Thyroid gland (tissue), 4 donors: ENCODE measurements at places on chromosomes 1 and 21. TPM values are rescaled to one million over a fixed set of nuclear protein-coding genes. Genes with fewer than 3 reads are reported as not detected.

DNA sequence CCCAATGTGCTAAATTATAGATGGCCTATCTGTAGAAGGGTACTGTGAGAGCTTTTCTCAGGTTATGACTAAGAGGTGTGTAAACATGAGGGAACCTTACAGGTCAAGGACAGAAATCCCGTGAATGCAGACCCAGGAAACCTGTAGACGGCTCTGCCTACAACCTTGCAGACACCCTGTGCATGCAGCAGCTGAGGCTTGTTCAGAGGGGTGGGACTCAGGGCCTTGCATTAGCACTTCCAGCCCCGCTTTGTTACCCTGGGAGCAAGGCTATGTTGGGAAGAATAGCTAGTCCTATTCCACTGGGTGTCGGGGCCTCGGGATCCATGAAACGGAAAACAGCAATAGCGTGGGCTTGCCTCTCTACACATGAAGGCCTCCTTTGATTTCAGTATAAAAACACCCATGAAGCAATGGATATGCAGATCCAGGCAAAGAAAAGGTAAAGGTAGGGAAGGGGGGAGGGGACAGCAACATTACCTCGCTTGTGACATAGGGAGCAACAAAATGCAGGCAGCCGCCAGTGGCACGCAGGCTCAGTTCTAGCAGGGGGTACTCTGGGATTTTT, 9.5 kb upstream of the NDUFS5 start:
- no peak overlapping the region for H3K4me3 ChIP-seq
- no peak overlapping the region for H3K27ac ChIP-seq
- DNase-seq, result no peak
- H3K4me1 ChIP-seq, result no peaks in the 10 kb centered on the region
- H3K36me3 ChIP-seq, result no peaks in the 10 kb centered on the region

DNA sequence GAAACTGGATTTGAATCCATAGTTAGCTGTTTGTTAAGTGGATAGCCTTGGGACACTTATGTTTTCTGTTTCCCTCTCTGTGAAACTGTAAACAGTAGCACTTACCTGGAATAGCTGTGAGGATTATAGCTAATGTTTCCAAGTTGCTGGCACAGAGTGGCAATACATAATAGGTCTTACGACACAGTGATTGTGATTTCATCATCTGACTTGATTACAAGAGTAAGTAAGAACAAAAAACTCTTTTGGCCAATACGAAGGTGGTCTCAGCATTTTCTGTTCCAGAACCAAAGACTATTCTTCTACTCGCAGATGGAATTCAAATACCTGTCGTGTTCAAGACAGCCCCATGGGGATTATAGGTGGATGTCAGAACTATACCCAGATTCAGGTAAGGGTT, 2.1 kb downstream of the C8B start:
- no peaks in the 10 kb centered on the region for H3K36me3 ChIP-seq
- no peak overlapping the region for H3K4me3 ChIP-seq

DNA sequence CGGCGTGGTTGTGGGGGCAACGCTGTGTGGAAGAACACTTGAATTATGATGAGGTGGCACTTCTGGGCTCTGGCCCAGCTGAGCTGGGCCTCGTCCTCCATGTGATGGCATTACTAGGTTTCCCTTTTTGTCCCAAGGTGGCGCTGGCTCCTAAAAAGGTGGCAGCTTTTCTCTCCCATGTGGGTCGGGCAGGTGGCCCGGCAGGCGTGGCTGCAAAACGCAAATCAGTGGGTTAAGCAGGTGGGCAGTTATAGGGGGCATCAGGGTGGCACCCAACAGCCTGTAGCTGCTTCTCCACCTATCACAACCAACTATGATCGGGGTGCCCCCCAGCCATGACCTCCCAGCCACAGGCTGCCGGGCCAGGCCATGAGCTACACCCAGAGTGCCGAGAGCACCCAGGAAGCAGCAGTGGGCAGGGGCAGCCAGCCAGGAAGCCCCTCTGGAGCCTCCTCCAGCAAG, 59.6 kb downstream of the KCNAB2 start:
- H3K4me3 ChIP-seq, result no peak overlapping the region
- H3K36me3 ChIP-seq, result no peaks in the 10 kb centered on the region
- no peak for DNase-seq
- no peaks in the 10 kb centered on the region for H3K27me3 ChIP-seq
- H3K27ac ChIP-seq, result no peak overlapping the region

DNA sequence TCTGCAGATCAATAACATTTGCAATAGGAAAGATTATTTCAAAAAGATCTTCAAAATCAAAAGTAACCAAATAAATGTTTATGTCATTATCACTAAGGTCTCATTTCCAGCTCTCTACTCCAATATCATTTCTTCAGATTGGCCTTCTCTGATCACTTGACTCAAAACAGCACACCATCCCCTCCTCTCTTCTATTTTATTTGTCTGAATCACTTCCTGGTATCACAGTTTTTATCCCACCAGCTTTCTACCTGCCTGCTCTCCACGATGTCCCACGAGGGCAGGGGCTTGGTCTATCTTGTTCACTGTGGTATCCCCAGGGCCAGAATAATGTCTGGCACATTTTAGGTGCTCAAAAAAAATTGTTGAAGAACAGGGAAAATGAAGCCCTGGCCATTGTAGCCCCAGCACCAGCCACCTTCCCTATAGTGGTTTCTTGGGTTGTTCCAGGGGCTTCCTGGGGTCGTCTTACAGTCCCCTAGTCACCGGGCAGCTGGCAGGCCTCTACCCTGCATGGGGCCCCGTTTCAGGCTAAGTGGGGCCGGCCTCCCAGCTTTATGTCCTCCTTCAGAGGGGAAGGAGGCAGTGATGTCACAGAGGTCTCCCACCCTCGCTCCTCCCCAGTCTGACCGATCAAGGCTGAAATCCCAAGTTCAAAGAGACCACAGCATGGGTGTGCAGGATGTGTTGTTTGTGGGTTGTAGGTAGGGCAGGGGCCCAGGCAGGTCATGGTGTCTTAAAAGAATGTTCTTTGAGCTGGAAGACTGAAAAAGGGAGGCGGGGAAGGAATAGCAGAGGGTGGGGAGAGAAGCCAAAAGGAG, 3.5 kb upstream of the PADI1 start:
- no peaks in the 10 kb centered on the region for H3K27me3 ChIP-seq
- no peaks in the 10 kb centered on the region for H3K36me3 ChIP-seq
- no peaks in the 10 kb centered on the region for H3K4me1 ChIP-seq
- no peak overlapping the region for H3K4me3 ChIP-seq
- no peak for DNase-seq
- no peak overlapping the region for H3K27ac ChIP-seq

DNA sequence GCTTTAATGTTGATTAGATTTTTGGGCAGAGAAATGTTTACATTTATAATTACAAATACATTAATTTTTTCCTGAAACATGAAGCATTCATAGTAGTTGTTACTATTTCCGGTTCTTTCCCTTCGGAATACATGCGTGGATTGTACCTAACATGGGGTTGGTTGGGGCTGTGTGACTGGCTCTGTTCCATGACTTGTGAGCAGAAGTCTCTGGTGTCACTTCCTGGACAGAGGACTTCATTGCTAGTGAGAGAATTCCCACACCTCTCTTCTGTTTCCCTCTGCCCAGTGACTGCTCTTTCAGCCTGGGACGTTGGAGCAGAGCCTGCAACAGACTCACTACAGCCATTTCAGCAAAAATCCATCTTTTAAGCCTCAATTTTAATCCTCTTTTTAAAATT, 231.4 kb downstream of the GRIK1 start:
- H3K27ac ChIP-seq, result no peak overlapping the region
- no peaks in the 10 kb centered on the region for H3K27me3 ChIP-seq
- no peaks in the 10 kb centered on the region for H3K4me1 ChIP-seq
- no peak for DNase-seq
- H3K4me3 ChIP-seq, result no peak overlapping the region

DNA sequence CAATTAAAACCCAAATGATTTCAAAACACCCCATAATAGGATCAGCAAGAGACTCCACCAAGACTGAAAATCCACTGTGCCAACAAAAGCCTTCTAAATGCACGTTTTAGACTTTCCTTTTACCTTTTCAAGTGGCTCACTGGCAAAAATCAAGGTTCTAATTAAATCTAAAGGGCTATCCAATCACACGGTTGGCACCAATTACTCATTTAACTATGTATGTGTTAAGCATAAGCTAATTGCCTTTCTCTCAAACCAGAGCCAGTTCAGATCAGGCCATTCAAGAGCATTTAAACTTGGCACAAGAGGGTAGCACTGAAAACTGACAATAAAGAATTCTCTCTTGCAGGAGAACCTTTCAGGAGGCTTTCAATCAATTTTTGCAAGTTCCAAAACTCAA, 139.5 kb downstream of the RGS7 start:
- no peaks in the 10 kb centered on the region for H3K4me1 ChIP-seq
- no peak for DNase-seq
- H3K27me3 ChIP-seq, result no peaks in the 10 kb centered on the region
- no peak overlapping the region for H3K27ac ChIP-seq
- H3K36me3 ChIP-seq, result no peaks in the 10 kb centered on the region

GRCh38 chr1:67307251-67308060, at the start of gene IL12RB2:
TSS of gene IL12RB2 (plus strand) at chr1:67307873. CDS start at chr1:67320369, 12,496 bp downstream.
- H3K27me3 ChIP-seq, result no peaks in the 10 kb centered on the region
- H3K36me3 ChIP-seq, result no peaks in the 10 kb centered on the region
- no peak within 1 kb of the TSS for H3K27ac ChIP-seq
- DNase-seq, result peak; percentile 68

DNA sequence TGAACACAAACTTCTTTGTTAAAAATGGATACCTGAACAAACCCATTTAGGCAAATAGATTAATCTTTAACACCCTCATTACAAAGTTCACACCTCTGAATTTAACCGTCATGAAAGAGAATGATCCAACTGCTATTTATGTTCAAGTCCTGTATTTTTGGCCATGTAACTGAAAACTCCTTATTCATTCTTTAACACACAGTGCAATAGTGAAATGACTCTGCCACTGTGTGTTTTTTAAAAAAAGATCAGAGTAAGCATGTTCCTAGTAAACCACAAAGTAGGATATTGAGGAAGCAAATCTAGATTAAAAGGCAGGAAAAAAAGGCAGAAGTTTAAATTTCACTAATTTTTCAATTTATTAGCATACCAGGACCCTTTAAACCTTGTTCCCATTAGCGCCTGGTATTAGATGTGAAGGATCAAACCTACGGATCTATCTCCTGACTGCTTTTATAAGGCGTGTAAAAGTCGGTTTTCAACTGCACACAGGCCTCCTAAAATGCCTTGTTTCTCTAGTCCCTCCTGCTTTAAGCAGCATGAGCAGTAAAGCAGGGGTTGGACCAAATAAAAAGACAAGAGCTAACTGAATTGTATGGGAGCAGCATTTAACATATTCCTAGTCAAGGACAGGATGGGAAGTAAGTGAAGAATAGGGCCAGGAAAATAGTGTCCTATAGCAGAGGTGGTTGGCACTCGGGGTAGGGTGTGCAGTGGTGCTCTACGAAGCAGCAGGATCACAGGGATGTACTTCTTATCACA, 33.4 kb downstream of the NUCKS1 start:
- H3K4me3 ChIP-seq, result no peak overlapping the region
- H3K4me1 ChIP-seq, result no peaks in the 10 kb centered on the region
- DNase-seq, result no peak

DNA sequence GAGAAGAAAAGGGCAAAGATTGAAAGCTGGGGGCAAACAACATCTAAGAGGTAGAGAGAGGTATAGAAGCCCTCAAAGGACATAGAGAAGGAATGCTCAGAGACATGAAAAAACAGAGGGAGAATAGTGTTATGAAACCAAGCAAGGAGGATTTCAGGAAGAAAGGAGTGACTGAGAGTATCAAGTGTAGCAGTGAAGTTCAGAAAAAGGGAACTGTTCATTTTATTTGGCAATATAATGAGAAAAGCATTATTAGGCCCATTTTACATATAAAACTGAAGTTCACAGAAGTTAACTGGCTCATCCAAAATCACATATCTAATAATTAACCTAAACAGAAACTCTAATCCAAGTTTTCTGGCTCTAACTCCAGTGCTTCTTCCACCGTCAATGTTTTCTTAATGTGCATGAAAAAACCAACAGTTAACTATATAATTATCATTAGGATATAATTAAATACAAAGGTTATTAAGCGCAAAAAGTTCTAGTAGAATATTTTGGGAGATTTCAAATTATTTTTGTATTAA, 17.7 kb downstream of the NEXN start:
- H3K36me3 ChIP-seq, result no peaks in the 10 kb centered on the region
- H3K4me3 ChIP-seq, result no peak overlapping the region
- DNase-seq, result no peak
- H3K27me3 ChIP-seq, result no peaks in the 10 kb centered on the region

DNA sequence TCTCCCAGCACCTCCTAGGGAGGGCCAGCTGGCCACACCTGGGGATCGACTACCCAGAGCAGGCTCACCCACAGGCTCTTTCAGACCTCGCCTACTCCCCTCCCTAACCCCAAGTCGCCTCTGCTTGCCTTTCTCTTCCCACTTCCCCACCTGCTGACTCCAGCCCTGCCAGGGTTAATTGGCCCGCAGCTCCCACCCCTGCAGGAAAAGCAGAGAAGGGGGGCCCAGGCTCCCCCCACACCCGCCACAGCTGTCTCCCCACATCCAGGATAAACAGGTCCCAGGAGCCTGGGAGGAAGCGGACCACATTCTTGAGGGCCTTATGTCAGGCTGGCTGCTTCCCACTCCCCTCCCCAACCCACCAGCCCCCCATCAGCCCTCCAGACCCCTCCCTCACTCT, 45.0 kb downstream of the TAS1R2 start:
- H3K27ac ChIP-seq, result no peak overlapping the region
- DNase-seq, result no peak
- no peaks in the 10 kb centered on the region for H3K36me3 ChIP-seq
- no peaks in the 10 kb centered on the region for H3K4me1 ChIP-seq

- no peak overlapping the region for H3K27ac ChIP-seq
- H3K4me3 ChIP-seq, result no peak overlapping the region
- no peaks in the 10 kb centered on the region for H3K27me3 ChIP-seq
- no peaks in the 10 kb centered on the region for H3K4me1 ChIP-seq
- DNase-seq, result no peak
- H3K36me3 ChIP-seq, result no peaks in the 10 kb centered on the region
Measured at GRCh38 chr1:119108988-119109387, 31.5 kb downstream of the WARS2 start.

DNA sequence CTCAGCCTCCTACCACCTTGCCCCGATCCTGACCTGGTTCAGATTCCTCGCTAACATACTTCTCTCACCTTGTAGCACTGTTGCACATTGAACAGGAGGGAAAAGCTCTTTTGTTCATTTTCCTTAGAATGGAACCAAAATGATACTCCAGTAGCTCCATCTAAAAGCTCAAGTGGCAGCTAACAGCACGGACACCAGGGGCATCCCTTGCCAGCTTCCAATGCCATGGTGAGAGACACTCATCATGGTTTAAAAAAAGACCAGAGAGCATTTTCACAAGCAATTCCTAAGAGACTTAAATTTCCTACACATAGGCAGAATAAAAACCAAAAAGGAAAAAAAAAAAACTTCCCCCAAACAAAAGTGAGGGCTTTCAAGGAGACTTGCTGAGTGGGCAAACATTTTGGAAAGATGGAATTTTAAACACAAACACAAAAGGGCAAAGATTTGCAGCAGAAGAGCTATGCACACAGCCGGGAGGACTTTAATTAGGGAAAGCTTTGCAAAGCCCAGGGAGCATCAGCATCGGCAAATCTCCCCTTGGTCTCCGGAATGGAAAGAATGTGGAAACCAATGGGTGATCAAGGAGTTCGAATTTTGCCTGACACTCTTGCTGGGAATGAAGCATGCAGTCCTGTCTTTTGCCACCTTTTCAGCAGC, 84.3 kb downstream of the CAPZB start:
- H3K36me3 ChIP-seq, result no peaks in the 10 kb centered on the region
- peaks cover 52% of the 10 kb centered on the region for H3K4me1 ChIP-seq
- peak overlapping the region; percentile 81 for H3K27ac ChIP-seq
- no peak for DNase-seq

GRCh38 chr1:63327417-63328054, 5.2 kb downstream of the FOXD3 start:
- H3K27ac ChIP-seq, result no peak overlapping the region
- no peak overlapping the region for H3K4me3 ChIP-seq
- peaks cover 25% of the 10 kb centered on the region for H3K4me1 ChIP-seq
- H3K27me3 ChIP-seq, result peaks cover 68% of the 10 kb centered on the region
- no peaks in the 10 kb centered on the region for H3K36me3 ChIP-seq
- DNase-seq, result peak; percentile 63

THAP3 gene
- total RNA-seq, result 34.6 TPM

C8A gene
- not detected for total RNA-seq

IQCC gene
- 5.4 TPM for total RNA-seq
